Activated CD4-positive, alpha-beta T cell treated with anti-CD3 and anti-CD28 coated beads for 4 hours (primary cell): ENCODE measurements at places on chromosomes 11 and 22.

GRCh38 chr11:115926138-115926537, 421.9 kb upstream of the CADM1 start:
- DNase-seq = no peak

- DNase-seq = no peak
These were observed 91.0 kb downstream of the TMPRSS5 start for GRCh38 chr11:113615098-113615497.

GRCh38 chr11:86418917-86419316, 44.2 kb downstream of the CCDC81 start:
- no peak for DNase-seq

DNA sequence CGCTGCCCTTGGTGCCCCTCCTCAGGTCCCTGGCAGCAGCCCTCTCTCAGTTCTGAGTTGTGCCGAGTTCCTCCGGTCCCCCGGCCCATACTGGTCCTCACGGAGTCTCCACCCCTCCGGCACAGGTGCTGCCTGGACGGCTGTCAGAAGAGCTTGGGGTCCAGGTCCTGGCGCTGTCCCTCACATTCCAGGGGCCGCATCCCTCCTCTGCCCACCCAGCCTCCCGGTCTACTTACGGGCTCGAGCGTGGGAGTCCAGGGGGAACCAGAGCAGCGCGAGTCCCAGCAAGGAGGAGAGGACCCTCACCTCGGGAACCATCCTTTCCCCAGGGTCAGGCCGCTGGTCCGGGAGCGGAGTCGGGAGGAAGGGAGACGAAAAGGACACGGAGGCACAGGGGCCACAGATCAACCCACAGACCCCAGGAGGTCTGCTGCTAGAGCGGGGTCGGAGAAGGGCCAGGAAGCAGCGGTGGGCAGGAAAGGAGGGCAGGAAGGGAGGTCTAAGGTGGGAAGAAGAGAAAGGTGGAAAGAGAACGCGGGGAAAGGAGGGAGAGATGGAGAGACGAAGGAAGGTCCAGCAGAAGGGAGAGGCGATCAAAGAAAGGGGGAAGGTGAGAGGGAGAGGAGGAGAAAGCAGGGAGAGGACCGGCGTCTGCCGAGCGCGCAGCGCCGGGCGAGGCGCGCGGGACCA, 510 bp downstream of the CHRDL2 start:
- DNase-seq = no peak
